ENCODE measurements at places on chromosomes 4 and X.

- DNase-seq = no peak
Observed at GRCh38 chr4:91298156-91298700, 1005.5 kb upstream of the GRID2 start.

GRCh38 chrX:55486736-55487135 lies 2.9 kb downstream of the USP51 start:
- no peak for DNase-seq

DNA sequence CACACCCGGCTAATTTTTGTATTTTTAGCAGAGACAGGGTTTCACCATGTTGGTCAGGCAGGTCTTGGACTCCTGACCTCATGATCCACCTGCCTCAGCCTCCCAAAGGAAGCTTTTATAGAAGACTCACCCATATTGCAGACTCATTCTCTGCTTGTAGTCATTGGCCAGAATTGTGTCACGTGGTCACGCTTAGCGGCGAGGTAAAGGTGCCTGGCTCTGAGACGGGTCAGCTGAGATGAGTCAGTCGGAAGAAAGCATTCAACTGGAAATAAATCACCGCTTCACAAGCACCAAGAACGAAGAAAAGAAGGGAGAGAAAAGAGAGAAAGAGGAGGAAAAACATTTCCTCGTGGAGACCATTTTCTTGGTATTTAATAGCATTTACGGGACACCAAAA lies 218.8 kb upstream of the NOCT start:
- no peak for DNase-seq

DNA sequence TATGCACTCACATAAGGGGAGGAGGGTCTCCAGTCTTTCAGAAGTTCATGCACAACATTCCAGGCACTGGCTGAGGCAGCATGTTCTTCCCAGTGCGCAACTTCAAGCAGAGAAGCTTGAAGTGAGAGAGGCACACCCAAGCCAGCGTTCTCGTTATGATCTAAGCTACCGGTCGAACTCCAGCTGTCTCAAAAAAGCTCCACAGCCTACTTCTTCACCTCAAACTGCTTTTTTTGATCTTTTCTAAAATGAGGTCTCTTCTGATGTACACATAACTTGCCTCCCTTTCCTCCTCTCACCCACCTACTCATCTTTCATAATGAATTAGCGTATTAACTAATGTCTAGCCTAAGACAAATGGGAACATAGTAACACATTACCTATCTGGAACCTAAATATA lies 25.3 kb downstream of the GPC4 start:
- DNase-seq = no peak

DNA sequence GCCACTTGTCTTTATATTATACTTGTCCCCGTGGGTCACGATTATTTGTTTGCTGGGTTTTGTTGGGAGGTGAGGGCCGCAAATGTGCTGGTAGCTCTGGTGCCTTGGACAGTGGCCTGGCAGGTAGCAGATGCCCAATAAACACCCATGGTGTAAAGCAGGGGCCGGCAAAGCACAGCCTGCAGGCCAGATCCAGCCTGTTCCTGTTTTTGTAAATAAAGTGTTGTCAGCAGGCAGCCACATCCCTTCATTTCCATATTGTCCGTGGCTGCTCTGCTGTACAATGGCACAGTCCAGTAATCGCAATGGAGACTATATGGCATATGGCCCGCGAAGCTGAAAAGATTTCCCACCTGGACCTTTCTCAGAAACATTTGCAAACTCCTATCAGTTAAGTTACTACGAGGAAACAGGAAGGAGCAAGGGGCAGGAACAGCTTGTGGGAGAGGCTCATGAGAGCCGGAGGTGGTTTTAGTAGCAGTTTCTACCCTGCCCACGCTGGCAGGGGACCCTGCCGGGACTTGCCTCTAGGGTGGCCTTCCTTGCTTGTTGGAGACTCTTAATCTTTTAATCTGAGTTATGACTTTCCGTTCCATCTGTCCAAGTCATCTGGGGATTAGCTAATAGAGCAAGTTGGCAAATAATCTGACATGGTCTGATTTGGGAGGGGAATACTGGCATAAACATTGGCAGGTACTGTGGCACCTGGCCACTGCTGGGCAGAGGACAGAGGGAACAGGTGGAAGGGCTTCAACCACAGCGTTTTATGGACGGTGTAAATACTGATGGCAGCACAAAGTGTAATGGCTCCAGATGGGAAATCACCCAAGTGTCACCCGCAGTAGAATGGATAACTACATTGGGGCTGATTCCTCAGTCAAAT lies 19.6 kb downstream of the CLCN4 start:
- no peak for DNase-seq

DNA sequence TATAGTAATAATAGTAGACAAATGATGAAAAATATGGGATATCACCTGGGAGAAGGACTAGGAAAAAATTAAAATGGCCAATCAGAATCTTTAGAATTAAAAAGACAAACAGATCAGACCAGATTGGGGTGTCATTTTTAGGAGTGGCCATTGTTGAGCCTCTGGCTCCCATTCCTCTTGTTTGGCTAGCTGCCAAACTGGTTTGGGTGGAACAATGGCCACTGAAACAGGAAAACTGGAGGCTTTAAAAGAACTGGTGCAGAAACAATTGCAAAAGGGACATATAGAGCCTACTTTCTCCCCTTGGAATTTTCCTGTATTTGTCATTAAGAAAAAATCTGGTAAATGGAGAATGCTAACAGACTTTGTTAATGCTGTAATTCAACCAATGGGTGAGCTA lies 294.8 kb upstream of the DKK2 start:
- DNase-seq = no peak

DNA sequence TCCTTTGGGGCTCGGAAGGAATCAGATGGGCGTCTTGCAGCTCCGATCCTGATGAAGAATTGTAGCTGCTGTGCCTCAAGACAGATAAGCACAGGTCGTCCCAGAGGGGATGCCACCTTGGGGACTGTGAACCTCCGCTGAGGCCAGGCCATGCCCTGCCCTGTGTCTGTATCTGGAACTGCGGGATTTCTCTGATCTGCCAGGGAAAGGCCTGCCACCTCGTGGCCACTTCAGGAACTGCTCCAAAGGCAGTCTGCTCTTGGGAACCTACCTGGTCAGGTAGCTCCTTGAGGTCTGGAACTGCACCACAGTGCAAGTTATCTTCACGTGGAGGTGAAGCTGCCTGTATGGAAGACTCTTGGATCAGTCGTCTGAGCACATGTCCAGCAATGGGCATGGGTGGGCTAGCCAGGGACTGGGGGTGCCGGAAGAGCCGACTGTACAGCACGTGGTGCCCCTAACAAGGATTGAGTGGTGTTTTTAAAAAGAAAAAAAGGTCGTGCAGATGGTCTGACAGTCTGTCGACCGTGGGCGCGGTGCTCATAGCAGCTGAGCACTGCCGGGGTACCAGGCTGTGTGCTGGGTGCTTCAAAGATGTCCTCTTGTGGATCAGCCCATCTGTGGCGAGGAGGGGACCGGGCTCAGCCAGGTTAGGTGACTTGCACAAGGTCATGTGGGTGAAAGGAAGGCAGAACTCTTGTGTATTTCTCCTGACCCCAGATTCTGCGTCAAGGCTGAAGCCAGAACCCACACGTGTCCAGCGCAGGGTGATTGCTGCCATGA lies 3.1 kb upstream of the GRPEL1 start:
- peak; percentile 76 for DNase-seq

GRCh38 chr4:61924131-61924530 lies 724.0 kb downstream of the ADGRL3 start:
- peak; percentile 5 for DNase-seq

Data from choroid plexus epithelial cell (primary cell).